ENCODE measurements at places on chromosomes 7 and 10.
A peak's percentile ranks its signal among the peaks of the same experiment; 100 is the strongest.

DNA sequence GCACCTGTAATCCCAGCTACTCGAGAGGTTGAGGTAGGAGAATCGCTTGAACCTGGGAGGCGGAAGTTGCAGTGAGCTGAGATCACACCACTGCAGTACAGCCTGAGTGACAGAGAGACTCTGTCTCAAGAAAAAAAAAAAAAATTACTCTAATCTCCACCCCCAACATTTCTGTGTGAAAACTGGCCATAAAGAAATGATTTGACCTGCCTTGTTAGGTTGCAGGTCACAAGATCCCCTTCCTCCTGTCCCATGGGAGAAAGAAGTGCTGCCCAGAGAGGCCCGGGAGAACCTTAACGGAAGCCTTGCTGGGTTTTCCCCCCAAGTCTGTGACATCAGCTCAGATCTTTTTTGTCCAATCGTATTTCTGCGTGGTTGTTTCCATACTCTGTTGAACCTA lies 8.7 kb upstream of the CALHM1 start:
- DNase-seq = no peak

DNA sequence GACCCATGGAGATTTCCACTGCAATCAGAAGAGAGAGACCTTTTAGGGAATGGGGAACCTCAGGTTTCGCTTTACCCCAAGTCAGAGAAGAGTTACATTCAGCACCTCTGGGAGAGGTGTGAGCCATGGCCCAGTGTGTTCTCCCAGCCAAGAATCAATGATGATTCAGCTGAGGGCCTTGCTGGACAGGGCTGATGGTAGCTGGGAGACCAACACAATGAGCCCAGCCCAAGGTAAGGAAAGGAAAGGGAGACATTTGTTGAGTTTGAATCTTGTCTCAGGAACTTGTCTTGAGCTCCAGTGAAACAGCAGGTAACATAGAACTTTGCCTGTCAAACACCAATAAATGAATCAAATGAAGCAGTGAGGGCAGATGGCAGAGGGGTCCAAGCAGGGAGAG lies 14.0 kb upstream of the PPIA start:
- no peak for DNase-seq

- DNase-seq = no peak
These were observed 262.0 kb upstream of the ZWINT start for GRCh38 chr10:56623064-56623463.

DNA sequence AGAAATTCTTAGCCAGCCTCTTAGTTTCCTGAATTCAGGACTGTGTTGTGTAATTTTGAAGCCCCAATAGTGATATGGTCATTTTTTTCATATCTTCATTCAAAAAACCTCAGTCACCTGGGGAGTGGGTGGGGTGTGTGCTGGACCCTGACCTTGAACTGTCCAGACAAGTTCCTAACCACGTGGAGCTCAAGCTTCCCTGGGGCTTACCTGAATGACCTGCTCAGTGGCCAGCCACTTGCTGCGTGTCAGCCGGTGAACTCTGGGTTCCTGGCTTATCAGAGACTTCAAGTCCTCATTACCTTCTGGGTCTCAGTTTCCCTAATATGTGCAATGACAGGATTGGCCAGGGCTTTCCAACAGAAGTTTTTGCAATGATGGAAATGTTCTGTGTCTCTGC lies 27.1 kb downstream of the MGMT start:
- DNase-seq = no peak

GRCh38 chr10:95516774-95517373 lies 44.3 kb downstream of the SORBS1 start:
- no peak for DNase-seq

DNA sequence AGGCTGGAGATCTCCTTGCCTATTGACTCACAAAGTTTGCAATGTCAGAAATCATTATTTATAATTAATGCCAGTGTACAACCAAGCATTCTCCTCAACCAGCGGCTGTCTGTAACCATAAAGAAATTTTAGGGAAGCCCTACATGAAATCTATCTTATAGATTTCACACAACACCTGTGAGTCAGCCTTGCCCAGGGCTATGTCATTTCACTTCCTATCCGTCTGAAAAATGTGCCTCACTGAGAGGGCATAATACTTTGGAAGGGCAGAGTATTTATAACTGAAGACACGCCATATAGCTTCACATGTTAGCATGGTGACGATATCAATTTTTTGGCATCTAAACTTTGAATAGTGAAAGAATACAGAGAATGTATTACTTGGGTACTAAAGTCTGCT lies 296.6 kb upstream of the ETV1 start:
- DNase-seq = no peak

DNA sequence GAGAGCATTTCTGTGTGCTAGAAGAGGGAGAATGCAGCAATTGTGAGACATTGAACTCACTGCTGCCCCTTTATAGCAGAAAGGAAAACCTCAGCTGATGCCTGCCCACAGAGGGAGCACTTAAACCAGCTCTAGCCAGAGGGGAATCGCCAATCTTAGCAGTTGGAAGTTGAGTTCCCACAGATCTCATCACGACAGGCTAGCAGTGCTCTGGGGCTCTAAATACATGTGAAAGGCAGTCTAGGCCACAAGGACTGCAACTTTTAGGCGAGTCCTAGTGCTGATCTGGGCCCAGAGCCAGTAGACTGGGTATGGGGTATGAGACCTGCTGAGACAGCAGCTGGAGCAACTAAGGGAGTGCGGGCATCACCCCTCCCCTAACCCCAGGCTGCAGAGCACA lies 25.2 kb upstream of the PRR15 start:
- DNase-seq = no peak

DNA sequence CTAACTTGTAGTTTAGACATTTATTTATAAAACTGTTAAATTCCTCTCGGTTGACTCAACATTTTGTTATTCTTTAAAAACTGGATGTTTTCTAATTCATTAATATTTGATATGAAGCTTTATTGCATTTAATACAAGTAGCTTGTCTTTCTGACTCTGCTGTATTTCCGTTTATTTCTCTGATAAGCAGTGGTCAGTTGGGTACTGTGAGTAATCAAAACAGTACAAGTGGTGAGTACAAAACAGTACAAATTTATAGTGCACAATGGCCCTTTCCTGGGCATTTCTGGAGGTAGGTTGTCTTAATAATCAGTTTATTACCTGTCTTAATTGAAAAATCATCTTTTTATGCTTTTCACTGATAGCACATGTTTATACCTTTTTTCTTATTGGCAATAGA lies 182.7 kb downstream of the CCSER2 start:
- DNase-seq = no peak

DNA sequence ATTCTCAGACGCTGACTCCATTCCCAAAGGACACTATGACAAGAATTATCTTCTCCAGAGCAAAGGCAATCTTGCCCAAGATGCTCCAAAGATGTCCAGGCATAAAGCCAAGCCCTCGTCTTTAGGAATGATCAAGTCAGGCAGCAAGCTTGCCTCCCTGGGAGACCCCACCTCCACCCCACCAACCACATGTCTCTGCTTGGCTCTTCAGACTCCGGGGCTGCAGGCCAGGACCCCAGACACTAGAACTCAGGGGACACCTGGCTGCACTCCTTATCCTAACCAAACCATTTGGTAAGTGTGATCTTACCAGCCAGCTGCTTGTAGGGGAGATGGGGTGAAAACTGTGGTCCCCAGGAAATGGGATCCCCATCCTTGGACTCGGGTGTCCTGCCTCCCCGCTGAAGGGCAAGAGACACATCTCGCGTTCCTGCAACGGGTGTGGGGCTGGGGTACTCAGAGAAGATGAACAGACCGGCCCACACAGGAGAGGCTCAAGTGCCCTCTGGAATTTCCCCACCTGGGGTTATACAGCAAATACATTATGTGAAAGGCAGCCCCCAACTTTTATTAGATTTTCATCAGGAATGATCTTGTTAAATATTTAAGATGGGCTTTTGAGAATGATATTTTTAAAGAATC lies 55.7 kb downstream of the INSIG1 start:
- DNase-seq = no peak

DNA sequence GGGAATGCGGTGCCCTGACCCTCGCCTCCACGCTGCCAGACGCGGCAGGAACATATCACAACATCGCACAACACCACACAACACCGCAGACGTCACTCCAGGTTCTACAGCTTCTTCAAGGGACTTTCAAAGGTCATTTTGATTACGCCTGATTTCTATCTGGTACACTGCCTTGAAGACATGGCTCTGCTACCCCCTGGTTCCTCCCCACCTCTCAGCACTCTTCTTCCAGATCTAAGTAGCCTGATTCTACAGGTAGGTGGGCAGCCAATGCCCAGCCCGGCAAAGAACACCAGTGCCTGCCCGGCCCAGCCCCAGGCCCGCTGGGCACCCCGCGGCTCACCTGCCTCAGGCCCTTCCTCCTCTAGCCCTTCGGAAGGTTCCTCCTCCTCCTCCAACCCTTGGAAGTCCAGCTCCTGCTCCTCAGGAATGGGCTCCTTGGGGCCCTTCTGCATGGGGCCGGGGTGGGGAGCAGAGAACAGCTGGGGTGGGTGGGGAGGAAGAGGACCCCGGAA lies 8.4 kb downstream of the GIGYF1 start:
- no peak for DNase-seq

DNA sequence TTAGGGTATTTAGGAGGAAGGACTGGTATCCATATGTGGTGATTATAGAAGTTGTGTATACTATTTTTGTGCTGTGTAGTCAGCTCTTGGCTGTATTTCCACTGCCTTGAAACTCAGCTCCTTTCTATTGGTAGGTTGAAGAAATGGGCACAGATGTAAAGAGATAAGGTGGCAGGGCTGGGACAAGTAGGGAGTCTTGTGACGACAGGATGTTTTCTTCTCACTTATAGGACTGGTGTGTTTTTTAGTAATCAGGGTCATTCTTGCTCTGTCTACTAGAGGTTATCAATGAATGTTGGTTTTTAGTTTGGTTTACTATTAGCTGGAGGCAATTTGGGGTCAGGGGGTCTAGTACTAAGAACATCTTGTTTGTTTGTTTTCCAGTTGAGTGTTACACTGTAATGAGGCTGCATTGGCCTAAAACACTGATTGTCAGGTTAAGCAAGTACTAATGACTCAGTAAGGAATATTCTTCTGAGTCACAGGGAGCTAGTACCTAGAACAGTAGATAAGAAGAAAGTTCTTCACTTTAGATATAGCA lies 11.8 kb downstream of the UBN2 start:
- DNase-seq = peak; percentile 41

- DNase-seq = no peak
These were observed 60.8 kb upstream of the GDF10 start for GRCh38 chr10:47239211-47239610.

DNA sequence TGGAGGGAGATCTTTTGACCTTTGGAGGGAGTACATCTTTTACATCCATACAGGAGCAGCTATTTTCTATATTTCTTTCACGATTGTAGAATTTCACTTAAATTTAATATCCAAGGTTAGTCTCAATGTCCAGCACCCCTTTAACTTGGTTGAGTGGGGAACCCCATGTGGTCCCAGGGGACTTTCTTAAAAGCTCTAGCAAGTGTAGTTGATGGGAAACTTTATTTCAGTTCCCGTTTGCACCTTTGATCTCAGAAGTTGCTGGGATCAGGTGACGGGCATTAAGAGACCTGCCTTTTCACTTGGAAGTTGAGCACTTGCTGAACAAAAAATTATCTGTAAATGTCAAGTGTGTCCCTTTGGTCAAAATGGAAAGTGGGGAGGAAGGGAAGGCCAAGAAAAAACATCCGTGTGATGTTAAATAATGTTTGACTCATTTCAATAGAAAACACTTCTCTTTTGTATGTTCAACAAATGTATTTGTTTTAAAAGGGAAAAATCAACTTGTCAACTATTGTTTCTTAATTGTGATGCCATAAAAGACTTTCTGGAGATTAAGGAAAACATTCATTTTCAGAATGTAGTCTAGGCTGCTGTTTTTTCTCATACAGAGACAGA lies 370.1 kb upstream of the GALNT17 start:
- no peak for DNase-seq

- peak; percentile 39 for DNase-seq
These were observed 701.6 kb upstream of the ANKRD30A start for GRCh38 chr10:36423821-36424248.

GRCh38 chr10:83986800-83987199 lies 152.5 kb upstream of the GHITM start:
- no peak for DNase-seq
